IMR-90 (cell line): ENCODE measurements at places on chromosomes 7 and 10.
A peak's percentile ranks its signal among the peaks of the same experiment; 100 is the strongest.

- peak; percentile 61 for DNase-seq
Measured at GRCh38 chr10:62637249-62638061, 167.1 kb upstream of the ADO start.

DNA sequence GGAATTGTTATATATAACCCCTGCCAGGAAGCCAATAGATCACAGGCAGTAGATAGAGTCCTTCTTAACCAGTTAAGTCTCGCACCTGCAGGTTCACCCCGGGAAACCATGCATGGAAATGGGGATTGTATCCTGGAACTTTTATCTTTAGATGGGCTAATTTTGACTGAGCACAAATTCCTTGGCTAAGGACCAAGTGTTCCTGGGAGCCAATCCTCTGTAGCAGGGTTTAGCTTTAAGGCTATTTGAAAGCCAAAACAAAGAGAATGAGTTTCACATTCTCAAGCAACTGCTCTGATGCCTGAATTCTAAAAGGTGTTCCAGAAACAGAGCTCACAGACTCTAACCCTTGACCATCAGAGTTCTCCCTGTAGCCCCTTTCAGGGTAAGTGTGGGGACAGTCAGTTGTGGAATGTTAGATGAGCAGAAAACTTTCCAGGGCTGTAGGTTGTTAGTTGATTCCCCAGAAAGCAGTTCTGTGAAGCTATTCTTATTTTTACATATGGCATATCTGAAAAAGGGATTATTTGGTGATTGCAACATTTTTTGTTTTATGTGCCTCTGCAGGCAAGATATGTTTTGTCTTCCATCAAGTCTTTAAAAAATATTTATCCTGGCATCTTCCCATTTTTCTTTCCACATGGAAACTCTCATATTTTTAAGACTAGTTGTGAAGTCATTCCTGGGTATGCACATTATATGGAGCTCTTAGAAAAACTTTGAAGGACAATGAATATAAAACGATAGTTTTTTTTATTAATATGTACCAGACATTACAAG is 16.2 kb upstream of the NPVF start:
- no peak for DNase-seq

DNA sequence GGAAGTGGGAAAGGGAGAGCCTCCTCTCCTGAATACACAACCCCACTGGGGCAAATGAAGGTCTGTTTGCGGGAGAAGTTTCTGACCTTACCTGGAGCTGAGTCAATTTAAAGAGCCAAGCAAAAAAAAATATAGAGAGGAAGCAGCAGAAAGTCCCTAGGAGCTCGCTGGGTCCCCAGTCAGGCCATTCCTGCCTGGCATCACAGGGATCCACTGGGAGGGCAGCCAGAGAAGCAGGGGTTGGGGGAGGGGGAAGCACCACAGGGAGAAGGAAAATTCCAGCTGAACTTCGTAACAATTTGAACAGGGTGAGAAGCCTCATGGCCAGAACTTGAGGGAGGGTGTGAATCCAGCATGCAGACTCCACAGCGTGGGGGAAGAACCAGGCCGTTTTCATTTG is 298.7 kb downstream of the LRRTM3 start:
- no peak for DNase-seq

GRCh38 chr7:44379366-44380188 is 54.2 kb upstream of the CAMK2B start:
- peak; percentile 17 for DNase-seq

- no peak for DNase-seq
Measured at GRCh38 chr10:7432884-7433726, 22.3 kb upstream of the SFMBT2 start.

DNA sequence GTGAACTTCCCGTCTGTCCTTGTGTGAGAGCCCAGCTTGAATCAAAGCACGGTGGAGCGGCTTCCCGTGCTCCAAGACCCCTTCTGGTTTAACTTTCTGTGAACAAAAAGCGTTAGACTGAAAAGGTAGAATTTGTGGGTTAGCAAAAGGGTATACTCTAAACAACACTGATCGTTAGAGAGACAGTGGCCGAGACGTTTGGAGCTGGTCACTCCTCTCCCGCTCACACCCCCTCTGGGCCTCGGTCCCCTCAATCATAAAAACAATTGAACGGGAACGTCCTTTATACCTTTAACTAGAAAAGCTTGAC is 502 bp downstream of the PRKRIP1 start:
- DNase-seq: no peak

DNA sequence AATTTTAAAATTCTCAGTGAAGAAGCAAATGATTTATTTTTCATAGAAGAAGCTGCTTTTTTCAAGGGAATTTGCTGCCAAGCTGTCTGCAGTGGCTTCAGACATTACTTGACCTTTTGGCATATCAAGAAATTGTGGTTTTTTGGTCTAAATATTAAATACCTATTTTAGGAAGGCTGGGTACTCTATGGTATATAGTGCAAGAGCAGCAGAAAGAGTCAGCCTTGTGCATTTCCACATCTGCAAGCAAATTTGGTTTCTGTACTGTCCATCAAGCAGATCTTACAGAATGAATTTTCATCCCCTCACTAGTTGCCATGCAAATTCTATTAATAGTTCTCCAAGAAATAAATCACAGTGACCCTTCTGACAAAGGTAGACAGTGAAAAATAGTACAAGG is 222.0 kb downstream of the BICC1 start:
- no peak for DNase-seq

DNA sequence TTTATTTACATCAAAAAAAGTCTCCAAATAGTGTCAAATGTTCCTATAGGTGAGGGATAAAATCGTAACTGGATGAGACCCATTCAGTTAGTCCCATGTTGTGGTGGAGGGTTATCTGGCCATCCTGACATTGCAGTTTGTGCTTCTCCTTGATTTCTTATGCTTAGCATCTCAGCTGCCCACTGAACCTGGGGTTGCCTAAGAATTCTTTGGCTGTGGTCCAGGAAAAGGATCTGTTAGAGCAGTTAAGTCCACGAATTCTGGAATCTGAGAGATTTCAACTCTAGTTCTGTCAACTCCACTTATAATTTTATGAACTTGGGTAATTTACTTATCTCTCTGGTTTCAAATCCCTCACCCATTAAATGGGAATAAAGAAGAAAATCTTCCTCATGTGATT is 1673.4 kb downstream of the REEP3 start:
- no peak for DNase-seq

GRCh38 chr10:8712656-8713055 is 658.2 kb downstream of the GATA3 start:
- DNase-seq: no peak

DNA sequence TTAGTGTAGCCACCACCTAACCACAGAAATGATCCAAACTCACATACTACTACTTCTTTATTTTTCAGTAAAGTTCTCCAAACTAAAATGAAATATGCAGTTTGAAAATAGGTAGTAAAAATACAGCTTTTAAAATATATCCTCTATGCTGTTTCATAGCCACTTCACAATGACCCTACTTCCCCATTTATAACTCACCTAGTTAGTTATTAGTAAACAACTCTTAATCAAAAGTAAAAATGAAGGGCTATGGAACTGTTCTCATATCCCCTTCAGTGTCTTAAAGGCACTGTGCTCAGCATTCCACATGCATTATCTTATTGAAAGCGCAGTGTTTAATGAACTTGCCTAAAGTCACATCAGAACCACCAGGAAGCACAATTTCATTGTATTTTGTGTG is 43.5 kb downstream of the KMT2C start:
- DNase-seq: no peak

GRCh38 chr10:79047875-79048638 is 20.7 kb upstream of the ZMIZ1 start:
- DNase-seq: no peak

DNA sequence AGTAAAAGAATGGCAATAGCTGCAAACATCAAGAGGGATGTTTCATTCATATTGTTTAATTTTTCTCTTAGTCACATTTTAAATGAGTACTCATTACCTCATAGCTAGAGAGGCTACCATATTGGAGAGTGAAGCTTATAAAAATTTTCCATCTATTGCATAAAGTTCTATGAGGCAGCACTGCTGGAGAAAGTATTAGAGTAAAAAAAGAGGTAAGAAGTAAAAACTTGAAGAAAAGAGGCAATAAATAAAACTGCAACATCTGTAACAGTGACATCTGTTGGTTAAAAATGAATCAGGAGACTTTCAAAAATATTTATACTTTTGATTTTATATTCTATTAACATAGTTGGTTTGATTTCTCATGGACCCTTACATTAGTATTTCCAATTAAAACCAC is 284.5 kb upstream of the SEMA3D start:
- peak; percentile 40 for DNase-seq

- peak; percentile 96 for DNase-seq
Measured at GRCh38 chr10:6171881-6172695, 30.6 kb upstream of the PFKFB3 start.

DNA sequence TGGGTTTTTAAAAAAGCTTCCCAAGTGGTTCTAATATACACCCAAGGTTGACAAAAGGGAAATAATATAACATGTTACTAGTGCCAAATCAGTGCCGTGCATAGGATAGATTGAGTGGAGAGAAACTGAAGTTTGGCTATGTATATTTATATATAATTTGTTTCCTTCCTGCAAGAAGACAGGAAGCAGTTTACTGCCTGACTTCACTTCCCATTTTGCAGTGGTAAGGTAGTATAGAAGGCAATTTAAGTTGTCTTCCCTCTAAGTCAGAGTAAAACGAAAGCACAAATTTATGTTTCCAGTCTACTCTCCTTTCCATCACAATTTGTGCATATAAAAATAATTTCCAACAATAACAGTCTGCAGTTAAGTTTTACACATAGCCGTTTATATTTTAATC is 3.4 kb upstream of the HYCC1 start:
- no peak for DNase-seq

GRCh38 chr7:76201732-76202665 is at the start of gene SRRM3:
TSS of gene SRRM3 (plus strand) at chr7:76201896. CDS start at chr7:76235067, 33,171 bp downstream.
- DNase-seq: peak; percentile 72

- no peak for DNase-seq
Measured at GRCh38 chr10:1416456-1417037, 320.8 kb downstream of the ADARB2 start.

DNA sequence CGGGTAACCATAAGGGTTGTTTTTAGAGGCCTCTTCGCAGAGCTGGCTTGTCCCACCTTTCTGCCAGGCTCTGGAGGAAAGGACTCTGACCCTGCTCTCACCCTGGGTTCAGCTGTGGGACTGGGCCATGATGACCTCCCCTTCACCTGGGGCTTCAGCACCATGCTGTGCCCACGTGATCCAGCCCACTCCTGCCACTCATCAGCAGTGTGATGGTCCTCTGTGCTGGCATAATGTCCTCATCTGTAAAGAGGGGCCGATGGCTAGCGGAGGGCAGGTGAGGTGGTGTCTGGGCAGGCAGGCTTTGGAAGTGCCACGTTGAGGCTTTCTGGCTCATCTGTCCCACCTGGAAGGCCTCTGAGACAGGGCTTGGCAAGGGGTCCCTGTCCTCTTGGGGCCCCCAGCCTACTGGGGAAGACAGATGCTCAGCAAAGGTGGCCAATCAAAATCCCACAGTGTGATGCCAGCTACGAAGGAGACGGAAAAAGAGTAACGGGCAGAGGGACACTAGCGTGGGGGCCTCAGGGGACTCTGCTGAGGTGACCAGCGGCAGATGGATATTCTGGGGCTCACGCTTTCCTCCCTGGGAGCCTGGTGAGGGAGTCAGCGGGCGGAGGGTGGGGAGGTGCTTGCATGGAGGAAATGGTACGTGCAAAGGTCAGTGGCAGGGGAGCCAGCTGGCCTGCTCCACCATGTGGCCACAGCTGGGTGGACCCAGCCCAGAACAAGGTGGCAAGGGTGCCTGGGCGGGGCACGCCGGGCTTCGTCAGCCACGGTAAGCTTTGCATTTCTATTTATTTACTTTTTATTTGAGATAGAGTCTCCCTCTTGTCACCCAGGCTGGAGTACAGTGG is 5.4 kb downstream of the LRWD1 start:
- no peak for DNase-seq
